ENCODE measurements at places on chromosomes 12 and 14.

- DNase-seq: no peak
These were observed 275.4 kb downstream of the TRHDE start for GRCh38 chr12:72547573-72547972.

GRCh38 chr12:78210894-78211302 lies 380.2 kb downstream of the NAV3 start:
- DNase-seq: no peak

- DNase-seq: peak; percentile 60
These were observed 475.3 kb downstream of the EGLN3 start for GRCh38 chr14:33475623-33476022.

DNA sequence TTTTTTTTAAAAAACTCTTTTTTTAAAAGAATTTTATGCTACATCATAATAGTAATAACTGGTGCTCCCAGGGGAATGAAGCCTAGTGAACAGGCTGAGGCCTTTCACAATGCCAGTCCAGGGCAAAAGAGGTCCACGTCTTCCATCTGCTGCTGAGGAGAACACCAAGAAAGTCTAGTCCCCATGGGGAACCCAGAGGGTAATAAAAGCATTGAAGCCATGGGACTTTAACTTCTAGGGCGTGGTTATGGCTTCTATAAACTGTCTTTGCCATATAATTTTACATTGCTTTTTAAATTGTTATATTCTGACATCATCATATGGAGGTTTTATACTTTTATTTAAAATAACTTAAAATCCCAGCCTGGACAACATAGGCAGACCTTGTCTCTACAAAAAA lies 64.3 kb downstream of the SLC16A7 start:
- no peak for DNase-seq

Measured in naive thymus-derived CD8-positive, alpha-beta T cell (primary cell).